ENCODE measurements at places on chromosomes 13 and 19.

GRCh38 chr13:112792511-112792910 is 102.7 kb downstream of the ATP11A start:
- no peak for DNase-seq

GRCh38 chr13:102978168-102978567 is 88.0 kb downstream of the SLC10A2 start:
- DNase-seq, result no peak

GRCh38 chr19:42846597-42846996 is 32.9 kb downstream of the PSG1 start:
- DNase-seq, result no peak

GRCh38 chr13:93409816-93410215 is 183.2 kb downstream of the GPC6 start:
- DNase-seq, result no peak

DNA sequence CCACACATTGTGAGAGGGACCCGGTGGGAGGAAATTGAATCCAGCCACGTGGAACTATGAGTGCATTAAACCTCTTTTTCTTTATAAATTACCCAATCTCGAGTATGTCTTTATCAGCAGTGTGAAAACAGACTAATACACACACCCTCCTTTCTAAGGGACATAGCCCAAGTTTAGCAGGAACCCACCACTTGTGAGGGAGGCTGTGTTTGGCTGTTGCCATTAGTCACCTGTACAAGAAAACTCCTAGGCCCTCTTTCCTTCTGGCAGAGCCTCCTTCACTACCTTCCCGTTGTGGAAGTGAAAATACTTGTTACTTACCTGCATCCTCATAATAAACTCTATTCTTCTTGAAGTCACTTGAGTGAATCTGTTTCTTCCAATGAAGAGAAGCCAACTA is 76.3 kb upstream of the FARP1 start:
- no peak for DNase-seq

- DNase-seq, result no peak
These were observed 5.2 kb upstream of the BCAM start for GRCh38 chr19:44803442-44804428.

DNA sequence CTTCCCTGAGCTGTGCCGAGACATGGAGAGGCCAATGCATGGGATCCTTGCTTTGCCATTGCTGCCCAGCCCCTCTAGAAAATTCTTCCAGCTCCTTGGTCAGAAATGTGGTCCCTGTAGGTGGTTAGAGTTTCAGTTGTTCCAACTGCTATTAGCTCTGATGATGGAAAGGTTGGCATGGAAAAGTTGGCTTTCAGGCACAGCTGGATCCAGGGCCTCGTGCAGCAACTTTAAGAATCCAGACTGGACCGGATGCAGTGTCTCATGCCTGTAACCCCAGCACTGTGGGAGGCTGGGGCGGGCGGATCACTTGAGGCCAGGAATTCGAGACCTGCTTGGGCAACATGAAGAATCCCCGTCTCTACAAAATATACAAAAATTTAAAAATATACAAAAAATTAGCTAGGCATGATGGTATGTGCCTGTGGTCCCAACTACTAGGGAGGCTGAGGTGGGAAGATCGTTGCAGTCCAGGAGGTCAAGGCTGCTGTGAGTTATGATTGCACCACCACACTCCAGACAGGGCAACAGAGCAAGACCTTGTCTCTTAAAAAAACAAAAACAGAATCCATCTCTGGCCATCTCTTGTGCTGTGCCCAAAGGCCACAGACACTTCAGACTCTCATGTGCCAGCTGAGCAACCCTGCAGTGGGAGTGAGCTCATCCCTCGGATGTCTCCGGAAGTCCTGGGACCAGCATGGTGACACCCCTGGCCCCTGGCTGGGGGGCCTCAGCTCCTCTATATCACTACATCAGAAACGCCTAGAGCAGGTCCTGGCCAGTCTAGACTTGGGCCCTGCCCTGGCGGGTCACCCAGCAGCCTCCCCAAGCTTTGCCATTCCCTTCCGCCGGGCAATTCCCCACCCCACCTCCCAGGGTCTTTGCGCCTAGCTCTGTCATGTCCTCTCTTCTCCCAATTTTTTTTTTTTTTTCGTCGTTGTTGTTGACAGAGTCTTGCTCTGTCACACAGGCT is 16.8 kb downstream of the MEX3D start:
- DNase-seq, result peak; percentile 72

GRCh38 chr13:99442273-99442895 is 58.9 kb upstream of the TM9SF2 start:
- DNase-seq, result peak; percentile 25

DNA sequence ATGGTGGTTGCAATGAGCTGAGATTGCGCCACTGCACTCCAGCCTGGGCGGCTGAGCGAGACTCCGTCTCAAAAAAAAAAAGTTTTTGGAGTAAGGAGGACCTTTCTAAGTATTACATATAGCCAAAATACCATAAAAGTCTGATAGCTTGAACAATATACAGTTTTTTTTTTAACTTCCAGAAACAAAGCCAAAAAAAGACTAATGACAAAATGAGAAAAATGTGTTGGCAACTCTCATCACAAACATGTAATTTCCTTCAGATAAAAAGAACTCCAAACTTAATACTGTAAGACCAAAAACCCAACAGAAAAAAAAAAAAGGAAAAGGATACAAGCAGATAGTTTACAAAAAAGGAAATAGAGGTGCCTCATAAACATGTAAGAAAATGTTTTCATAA is 68.2 kb upstream of the MED4 start:
- DNase-seq, result no peak

Data from trophoblast cell (in vitro differentiated cells and primary cell).